ENCODE measurements at places on chromosomes 3 and 15.

DNA sequence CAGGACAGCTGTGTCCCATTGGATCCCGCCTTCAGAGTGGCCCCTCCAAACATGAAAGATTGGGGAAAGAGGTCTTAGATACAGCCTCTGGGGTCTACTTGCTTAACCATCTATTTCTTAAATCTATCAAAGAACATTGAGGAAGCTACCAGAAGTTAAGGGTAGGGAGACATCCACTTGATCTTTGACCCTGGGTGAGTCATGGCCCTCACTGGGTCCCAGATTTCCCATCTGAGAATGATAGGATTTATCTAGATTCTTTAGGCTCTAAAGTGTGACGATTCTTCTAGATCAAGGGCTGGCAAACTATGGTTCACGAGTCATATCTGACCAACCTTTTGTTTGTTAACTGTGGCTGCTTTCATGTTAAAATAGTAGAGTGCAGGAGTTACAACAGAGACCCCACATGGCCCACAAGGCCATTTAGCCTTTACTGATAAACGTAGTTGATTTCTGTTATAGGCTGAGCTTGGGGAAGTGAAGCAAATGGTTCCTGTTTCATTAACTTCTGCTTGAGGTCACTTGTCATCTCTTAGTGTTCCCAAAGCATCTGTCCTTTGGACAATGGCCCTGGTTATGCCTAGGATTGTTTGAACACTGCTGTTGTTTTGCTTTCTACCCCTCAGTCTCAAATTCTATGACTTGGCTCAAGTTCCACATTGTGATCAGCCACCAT lies 8.0 kb downstream of the MUC13 start:
- DNase-seq = no peak

GRCh38 chr3:115146418-115147328 lies at the start of gene ZBTB20:
Gene ZBTB20 (minus strand): TSS chr3:115147288.
- DNase-seq = peak; percentile 60

GRCh38 chr3:170740726-170741591 lies 129.0 kb downstream of the RPL22L1 start:
- no peak for DNase-seq

- DNase-seq = no peak
These were observed 166.9 kb upstream of the FAM3D start for GRCh38 chr3:58833491-58833890.

- no peak for DNase-seq
These were observed 54.0 kb upstream of the EIF1B start for GRCh38 chr3:40255532-40255931.

DNA sequence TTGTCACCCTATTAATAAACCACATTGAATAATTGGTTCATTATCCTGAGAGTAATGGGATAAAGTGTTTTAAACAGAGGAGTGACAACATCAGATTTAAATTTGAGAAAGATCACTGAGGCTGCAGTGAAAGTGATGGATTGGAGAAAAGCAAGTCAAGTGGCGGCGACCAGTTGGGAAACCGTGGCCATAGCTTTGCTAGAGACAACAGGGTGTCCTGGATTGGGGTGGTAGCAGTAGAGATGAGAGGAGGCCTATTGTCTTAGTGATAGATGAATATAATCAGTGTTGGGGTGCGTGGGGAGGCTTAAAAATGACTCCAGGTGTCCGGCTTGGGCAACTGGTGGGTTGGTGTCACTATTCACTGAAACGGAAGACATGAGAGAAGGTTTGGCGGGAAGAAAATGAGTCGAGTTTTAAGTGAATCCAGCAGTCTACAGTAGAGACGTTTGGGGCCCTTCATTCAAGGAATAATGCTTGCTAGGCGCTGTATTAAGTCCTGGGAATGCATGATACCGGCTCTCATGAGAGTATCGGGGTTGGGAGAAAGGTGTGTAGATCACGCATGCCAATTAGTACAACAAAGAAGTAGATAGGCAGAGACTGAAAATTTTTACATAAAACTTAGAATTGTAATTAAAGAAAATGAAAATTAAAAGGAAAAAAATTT lies 819 bp downstream of the NEK4 start:
- DNase-seq = no peak

- no peak for DNase-seq
These were observed 207.9 kb downstream of the LPP start for GRCh38 chr3:188361888-188362287.

GRCh38 chr15:38440353-38441129 lies 13.4 kb upstream of the FAM98B start:
- peak; percentile 31 for DNase-seq

DNA sequence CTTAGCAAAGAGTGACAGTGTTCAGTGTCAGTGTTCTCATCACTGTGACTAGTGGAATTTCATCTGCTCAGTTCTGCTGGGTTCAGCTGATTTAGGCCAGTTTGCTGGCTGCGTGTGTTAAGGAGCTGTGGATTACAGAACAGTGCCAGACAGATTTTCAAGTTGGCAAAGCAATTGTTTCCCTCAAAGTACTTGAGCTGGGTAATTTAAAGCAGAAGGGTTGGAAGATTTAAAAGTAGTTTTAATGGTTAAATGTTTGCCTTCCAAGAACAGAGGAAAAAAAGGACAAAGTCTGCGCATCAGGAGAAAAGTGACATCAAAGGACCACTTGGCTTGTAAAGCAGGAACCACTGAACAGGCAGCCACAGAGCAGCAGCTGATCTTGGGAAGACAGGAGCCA lies 8.7 kb downstream of the ESYT3 start:
- no peak for DNase-seq

GRCh38 chr3:97680210-97680609 lies 84.3 kb upstream of the ARL6 start:
- no peak for DNase-seq

GRCh38 chr15:66782785-66783184 lies 80.7 kb downstream of the SMAD6 start:
- DNase-seq = no peak

DNA sequence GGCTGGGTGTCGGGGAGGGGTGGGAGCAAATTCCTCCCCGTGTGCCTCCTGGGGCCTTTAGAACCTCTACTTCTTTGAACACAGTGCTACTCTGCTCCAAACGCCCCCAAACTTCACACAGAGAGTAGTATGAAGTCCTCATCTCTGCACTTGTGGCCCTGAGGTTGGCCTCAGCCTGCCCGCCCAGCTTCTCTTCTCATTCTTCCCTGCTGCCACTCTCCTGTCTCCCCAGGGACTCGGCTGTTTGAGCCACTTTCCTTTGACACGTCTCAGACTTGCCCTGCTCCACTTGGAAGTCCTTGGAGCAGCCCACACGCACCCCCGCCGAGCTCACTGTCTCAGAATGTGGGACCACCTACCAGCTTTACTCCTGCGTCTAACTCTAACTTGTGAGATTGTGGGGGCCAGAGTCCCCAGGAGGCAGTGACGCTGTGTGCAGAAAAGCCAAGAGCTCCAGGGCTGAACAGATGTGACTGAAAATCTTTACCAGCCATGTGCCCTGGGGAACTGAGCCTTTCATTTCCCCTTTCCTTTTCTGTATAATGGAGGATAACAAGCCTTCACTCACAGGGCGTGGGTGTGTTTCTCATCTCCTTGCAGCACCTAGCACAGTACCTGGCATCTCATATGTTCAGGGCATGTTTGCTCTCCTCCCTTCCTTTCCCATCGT lies 233.6 kb upstream of the CTDSPL start:
- no peak for DNase-seq

GRCh38 chr3:66037986-66038369 lies 740 bp downstream of the MAGI1 start:
- DNase-seq = no peak

GRCh38 chr3:179907784-179908482 lies 128.8 kb downstream of the PEX5L start:
- no peak for DNase-seq

DNA sequence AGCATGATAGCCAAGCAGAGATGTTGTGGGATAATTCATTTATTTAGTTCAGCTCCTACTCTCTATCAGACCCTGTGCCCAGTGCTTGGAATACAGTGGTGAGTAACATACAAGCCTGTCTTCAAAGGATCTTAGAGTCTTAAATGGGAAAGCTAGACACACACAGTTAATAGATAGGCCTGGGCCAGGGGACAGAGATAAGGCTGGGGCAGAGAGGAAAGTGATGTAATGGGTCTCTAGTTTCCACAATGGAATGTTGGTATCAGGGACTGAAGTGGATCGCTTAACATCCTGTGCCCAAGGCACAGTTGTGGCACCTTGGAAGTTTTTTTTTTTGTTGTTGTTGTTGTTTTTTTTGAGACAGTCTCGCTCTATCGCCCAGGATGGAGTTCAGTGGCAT lies 79.9 kb upstream of the POLG start:
- DNase-seq = no peak

- no peak for DNase-seq
These were observed 32.4 kb upstream of the SLC6A11 start for GRCh38 chr3:10783360-10784351.

DNA sequence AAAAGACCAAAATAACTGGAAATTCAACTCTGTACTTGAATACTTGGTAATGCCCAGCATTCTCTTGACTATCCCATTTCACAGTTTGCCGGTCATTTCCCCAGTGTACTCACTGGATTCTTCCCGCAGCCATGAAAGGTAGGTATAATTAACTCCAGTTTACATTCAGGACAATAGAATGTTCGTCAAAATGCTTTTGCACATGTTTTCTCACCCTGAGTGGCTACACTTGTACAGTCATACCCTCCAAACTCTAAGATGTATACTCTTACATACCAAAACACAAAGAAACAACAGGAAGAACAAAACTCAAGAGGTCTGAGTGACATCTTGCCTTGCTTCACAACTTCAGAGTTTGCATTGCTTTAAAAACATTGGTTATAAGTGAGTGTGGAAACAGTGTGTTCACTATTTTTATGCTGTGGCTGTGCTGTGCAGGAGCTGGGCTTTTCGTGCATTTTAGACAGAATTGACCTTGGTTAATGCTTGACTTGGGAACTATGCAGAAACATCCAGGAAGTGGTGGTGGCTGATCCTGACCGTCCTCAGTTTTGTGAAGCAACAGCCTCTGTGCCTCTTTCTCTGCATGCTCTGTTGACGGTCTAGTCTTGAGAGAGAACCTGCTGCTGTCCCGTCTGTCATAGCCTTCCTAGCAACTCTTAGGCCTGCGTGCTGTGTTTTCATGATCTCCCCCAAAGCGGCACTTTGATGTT lies 90.5 kb downstream of the IGF1R start:
- DNase-seq = no peak

DNA sequence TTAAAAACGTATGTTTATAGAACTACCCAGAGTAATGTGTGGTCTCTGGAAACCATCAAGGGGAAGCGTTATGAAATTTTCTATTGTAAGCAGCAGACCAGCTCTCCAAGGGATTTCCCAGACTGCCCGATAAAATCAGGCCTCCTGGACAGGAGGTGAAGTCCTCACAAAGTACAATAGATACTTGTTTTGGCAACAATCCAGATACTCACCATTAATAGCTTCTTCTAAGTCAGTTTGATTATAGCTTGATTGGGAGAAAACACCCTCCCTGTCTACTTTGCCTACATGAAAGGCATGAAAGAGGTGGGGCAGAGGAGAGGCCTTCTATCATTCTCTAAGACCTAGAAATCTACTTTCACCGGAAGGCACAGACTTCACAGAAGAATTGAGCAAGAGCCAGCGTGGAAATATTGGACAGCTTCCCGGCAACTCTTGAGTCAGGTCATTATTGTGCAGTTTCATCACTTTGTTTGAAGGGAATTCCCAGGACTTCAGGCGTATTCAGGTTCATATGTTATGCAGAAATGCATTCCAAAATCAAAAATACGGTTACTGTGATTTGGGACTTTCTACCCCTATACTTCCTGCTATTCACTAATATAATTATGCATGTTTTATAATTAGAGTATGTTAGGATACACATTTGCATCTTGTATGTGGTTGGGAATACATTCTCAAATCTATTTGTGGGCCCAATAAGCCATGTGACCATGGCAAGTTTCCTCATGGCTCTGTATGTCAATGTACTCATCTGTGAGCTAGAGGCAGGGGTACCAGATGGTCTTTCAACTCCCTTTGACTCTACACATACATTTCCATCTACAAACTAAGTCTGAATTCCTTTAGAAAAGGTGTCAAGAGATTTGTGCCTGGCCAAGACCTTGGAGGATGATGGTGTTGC lies 103.5 kb downstream of the CD47 start:
- no peak for DNase-seq

DNA sequence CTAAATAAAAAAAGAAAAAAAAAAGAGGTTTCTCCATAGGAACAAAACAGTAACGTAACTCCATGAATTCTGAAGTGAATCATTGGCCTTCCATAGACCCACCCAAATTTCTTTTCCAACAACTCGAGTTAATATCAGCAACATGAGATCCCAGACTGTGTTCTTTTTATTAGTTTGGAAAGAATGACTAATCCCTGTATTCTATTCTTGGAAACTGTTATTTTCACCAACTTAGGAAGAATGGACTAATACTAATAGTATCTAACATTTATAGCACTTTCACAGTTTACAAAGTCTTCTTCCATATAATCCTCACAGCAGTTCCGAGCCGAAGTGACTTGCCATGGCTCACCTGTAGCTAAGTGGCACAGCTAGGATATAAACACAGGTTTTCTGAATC lies 72.7 kb upstream of the SLC4A7 start:
- DNase-seq = no peak

- no peak for DNase-seq
These were observed 193.3 kb upstream of the TTC14 start for GRCh38 chr3:180408654-180409053.

DNA sequence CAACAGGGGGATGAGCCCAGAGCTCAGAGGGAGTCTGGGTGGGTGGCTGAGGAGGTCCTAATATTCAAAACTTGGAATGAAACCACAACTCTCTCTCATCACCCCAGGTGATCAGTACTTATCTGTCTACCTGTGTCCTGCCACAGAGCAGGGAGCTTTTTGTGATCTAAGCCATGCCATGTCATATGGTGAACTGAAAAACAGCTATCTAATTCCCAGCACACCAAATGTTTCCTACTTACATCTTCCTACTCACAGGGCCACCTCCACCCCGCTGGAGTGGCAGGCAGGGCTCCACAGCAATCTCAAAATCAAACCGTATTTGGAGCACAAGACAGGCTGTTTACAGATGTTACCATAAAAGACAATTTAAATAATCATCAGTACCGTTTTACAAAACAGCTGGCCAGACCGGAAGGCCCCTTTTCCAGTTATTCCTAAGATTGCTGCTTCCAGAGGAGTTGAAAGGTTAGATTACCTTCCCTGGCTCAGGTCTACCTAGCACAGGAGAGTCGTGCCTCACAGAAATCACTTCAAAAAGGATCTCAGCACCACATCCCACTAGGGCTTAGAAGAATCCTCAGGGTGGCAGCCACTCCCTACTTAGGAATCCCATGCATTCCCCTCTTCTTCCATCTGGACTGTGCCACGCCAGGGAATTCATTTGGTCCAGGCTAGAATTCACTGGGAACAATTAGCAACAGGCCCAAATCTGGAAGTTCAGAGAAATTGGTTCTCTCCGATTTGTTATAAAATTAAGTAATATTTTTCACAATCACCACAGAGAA lies 226.6 kb upstream of the IL12A start:
- DNase-seq = no peak

GRCh38 chr15:84833447-84834228 lies 16.5 kb downstream of the ALPK3 start:
- no peak for DNase-seq

Measured in activated T-helper 2 cell treated with anti-CD3 and anti-CD28 coated beads, Interferon-gamma antibody, Interleukin-2, Interleukin-4, amounts not matched to agents 10 μg/mL and 5 μg/mL and 100 μg/mL, durations not matched to agents 14 hours and 24 hours and 36 hours (primary cell).